Inflammatory macrophage treated with lipopolysaccharide for 1 hour (primary cell): ENCODE measurements at places on chromosomes 5 and 9.
A peak's percentile ranks its signal among the peaks of the same experiment; 100 is the strongest.

DNA sequence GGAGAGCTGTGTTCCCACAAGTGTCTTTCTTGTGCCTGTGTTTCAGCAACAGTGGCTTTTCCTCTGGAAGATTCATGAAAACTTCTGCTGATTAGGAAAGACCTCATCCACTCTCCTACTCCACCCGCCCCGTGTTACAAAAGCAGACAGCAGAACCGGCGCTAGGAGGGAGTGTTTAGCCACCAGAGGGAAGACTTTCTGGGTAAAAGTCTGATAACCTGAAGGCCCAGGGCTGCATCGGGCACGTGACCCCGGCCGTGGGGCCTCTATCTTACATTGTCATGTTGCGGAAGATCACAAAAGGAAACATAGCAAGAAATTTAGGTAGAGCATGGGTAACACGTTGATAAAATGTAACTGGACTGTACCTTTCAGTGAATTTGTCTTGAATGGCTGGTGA is 32.0 kb upstream of the DMRT2 start:
- DNase-seq, result peak; percentile 37

DNA sequence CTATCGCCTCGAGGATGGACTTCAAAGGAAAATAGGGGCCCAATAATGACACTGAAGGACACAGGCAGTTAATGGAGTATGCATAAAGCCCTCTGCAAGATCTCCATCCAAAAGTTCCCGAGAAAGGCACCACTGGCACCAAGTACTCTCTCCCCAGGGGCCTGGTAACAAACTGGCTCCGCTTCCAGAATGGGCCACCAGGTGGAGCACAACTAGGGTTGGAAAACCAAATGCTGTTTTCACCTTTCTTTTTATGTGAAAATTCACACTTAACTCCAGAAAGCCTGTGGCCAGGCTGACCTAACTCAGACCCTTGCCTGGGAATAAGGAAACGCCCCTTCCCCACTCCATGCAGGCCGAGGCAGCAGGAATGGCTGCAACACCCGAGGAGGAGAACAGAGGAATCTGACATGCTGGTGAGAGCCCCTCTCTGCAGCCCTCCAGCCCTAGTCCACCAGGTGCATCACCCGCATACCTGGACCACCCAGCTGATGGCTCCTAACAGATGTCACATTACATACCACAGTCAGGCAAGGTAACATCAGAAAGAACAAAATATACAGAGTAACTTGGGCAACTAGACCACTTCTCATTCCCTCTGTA is 42.8 kb downstream of the CAMSAP1 start:
- DNase-seq, result peak; percentile 85

DNA sequence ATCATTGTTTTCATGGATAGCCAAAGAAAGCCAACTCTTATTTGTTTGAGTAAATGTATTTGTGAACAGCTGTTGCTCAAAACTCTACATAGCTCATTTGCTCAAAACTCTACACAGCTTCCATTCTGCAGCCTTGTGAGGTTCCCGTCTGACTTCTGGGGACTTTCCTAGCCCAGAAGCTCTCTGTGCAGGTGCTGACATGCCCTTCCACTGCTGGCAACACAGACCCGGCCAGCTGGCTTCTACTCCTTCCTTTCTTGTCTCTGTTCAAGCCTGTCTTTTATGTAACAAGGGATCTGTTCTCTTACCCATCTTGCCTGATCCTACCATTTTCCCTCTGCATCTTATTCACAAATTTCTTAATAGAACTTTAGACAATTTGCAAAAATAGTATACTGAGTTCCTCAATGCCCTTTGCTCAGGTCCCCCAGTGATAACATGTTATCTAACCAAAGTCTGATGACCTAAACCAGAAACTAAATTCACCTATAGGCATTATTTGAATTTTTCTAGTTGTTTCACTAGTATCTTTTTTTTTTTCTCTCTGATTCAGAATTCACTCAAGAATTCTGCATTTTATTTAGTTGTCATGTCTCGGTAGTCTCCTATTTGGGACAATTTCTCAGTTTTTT is 556.5 kb upstream of the SEMA6A start:
- DNase-seq, result no peak

DNA sequence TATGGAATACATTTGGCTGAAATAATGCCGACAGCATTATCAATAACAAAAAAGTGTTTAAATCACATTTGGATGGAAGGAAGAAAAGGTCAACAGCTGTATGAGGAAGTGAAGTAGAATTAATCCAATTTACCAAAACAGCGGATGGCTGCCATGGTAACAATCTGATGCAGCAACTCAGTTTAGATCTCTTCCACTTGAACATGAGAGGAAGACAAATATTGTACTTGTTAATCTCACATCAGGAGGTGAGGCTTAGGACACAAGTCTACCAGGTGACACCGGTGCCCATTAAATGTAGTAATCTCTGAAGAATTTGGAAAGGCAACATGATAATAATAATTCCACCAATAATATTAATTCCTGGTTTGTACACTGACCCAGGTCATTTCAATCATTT is 2.4 kb downstream of the RASEF start:
- no peak for DNase-seq

- DNase-seq, result no peak
Measured at GRCh38 chr5:91645347-91645746, 262.2 kb upstream of the ARRDC3 start.

GRCh38 chr5:102617191-102618187 is 118.7 kb upstream of the SLCO6A1 start:
- no peak for DNase-seq

GRCh38 chr5:40842351-40842750 is 1.2 kb downstream of the CARD6 start:
- DNase-seq, result no peak
